AG20443 (cell line): ENCODE measurements at places on chromosomes 6 and 20.

DNA sequence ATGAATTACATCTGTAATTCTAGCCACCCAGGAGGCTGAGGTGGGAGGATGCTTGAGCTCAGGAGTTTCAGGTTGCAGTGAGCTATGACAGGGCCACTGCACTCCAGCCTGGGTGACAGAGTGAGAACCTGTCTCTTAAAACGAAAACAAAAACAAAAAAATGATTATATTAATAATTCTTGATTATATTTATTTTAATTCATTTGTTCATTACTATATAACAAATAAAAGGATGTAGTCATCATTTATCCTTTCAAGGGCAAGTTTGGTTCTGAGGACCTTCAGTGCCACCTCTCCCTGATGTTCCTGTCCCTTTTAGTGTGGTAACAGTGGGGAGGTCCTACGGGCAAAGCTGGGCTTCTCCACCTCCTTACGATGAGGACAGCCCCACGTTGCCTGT lies 167.1 kb upstream of the SCGN start:
- no peak for DNase-seq

GRCh38 chr20:41627611-41628244 lies 9.6 kb upstream of the CHD6 start:
- DNase-seq = no peak

DNA sequence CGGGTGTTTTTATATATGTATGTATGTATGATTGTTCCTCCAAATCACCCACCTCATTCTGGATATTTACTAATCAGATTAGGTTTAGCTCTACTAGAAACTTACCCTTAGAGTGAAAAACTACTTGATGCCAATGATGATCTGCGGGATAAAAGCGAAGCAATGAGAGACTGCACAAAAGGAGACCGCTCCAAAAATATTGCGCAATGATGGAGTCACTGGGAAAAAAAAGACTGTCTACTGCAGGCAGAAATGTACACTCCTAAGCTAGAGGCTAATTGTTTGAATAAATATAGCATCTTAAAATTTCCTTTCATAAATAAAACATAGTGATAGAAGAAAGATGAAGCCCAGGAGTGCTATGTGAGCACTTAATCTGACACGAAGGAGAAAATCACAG lies 7.3 kb downstream of the RAB32 start:
- DNase-seq = peak; percentile 32

DNA sequence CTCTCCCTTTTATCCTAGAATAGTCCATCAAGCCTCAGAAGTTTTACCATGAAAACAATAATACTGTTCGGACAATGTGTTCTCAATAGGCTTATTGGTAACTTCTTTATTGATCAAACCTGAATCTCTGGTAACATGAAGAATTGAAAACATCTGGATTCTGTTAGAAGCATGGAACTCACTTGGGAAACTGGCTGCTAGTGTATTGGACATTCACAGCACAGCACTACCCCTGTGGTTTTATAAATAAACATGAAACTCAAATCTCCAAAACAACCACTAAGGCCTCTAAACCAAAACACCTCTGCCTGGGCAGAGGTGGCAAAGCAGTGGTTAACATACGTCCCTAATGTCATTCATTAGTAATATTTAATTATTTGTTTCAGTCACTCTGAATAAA lies 157.6 kb upstream of the KCNQ5 start:
- DNase-seq = peak; percentile 15

GRCh38 chr6:143253586-143253985 lies 192.9 kb downstream of the AIG1 start:
- DNase-seq = no peak

DNA sequence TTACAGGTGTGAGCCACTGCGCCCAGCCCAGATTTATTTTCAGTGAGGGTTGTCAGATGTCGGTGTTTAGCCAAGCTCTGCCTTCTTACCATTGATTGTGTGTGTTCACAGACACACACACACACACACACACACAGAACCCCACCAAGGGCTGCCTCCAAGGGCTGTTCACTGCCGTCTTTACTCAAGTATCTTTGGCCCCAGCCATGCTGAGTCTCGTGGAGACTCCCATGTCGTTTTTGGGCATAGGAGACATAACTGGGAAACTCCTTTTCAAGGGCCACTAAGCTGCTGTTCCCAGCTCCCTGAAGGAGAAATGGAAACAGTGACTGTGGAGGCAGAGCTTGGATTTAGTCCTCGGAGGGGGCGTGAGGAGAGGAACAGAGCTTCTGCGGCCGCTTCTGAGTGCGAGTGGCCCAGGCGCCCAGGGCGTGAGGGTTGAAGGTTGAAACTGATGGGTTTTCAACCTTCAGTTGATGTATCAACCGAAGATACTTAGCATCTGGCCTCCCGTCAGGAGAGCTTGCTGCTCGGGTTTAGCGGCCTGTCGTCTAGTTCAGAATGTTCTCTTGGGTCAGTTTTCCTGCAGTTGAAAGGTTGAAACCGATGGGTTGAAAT lies 243.6 kb downstream of the TTLL2 start:
- no peak for DNase-seq

DNA sequence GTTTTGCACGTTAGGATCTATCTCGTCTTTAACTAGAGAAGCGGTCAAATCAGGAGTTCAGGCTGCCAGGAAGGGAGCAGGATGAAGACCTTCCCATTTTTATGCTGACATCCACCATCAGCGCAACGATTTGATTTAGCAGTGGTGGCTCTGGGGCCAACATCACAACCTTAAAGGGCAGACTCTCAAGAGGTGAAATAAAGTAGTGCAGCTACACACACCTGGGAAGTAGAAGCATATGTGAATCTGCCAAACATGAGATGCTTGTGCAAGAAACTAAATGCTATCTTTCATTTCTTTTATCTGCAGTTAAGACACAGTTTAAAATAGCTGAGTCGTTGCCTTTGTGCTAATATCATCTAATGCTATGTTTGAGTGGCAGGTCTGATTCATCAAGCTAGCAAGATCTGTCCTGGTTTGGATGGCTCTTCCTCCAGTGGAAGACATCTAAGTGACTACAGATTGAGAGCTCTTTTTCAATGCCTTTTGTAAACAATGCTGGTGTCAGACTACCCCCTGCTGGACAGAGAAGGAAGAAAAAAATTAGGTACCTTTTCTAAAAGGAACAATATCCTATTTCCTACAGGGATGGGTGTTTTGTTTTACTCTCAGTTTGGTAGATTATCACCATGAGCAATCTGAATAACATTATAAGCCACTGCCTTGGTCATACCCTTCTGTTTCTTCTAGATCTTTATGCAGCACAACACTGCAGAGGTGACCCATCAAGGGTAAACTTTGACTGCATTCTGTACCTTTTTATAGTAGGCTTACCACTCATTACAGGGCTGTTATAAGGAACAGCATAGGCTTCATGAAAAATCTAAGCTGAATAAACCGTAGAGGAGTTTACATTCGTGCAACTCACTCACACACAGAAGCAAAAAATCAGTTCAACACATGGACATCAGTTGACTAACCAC lies 171.6 kb upstream of the FBXL4 start:
- peak; percentile 62 for DNase-seq

DNA sequence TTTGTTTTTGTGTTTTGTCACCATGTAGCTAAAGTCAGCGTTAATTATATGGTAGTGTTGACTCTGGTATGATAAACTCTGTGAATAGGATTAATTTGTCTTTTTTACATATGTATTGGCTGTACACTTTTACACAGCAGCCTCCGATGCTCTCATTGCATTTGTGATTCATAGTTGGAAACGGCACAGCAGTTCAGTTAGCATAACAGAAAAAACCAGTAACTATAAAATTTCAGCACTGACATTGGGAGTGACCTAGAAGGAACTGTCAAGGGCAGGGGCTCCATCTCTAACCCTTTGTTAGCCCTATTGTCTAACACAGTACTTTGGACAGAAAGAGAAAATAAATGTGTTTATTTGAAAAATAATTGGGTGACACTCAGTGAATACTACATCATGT lies 5.6 kb upstream of the BEND6 start:
- no peak for DNase-seq

DNA sequence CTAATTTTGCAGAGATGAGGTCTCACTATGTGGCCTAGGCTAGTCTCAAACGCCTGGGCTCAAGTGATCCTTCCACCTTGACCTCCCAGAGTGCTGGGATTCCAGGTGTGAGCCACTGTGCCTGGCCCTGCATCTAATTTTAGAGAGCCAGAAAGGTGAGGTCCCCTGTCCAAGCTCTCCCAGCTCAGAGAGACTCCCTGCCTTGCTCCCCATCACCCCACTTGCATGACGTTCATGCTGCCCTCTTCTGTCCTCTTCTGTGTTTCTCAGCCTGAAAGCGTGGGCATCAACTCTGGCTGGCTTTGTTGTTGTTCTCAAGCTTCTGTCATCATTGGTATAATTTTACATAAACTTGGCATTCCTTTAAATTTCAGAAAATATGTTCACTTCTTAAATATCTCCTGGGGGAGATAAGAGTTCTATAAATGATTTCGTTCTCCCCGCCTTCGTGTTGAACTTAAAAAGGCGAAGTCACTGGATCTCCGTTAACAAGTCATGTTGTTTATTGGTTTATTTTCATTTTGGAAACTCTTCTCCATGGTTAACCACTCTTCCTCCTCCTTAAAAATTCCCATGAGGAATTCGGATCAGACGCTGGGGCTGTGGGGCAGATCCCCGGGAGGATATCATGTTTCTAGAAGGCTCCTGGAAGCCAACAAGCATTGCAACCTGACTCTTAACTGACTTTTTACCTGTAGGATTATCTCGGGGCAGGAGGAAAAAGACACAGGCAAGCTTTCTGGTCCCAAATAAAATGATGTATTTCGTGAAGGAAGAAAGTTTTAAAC lies 13.2 kb upstream of the PARD6B start:
- DNase-seq = no peak
